ENCODE measurements at places on chromosomes 4 and X.

DNA sequence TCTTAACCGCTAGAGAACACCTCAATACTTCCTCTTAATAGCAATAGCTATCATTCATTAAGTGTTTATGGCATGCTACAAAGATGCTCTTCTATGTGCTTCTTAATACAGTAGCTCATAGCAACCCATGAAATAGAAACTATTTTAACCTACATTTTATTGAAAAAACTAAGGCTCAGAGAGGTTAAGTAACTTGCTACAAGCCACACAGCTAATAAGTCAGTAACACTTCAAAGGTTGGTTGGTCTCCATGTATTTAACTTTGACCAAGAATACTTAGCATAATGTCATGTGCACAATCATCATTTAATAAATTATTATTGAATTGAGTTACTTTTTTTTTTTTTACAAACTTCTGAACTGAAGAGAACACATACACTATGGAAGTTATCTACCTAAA is 36.1 kb downstream of the IL13RA1 start:
- no peak for DNase-seq

GRCh38 chr4:174425669-174426068 is 96.6 kb downstream of the HPGD start:
- DNase-seq: no peak

- no peak for DNase-seq
These were observed 117.5 kb downstream of the PCDH18 start for GRCh38 chr4:137414802-137415201.

DNA sequence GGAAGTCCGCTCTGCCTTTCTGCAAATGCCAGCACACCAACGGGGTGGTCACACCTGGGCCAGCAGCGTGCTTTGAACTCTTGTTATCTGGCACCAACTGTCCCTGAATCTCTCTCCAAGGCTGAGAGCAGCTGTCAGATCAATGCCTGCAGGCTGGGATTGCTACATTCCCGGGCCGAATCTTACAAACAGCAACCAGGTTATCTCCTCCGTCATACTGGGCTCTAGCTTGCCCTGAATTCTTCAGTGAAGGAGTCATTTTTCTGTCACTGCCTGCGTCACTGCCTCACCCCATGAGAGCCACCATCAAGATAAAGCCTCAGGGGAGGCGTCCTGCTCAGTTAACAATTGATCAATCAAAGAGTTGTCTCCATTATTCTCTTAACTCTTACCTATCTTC is 329.4 kb upstream of the PPARGC1A start:
- DNase-seq: no peak

- DNase-seq: no peak
These were observed 485.1 kb upstream of the TENM3 start for GRCh38 chr4:181757910-181758660.

GRCh38 chr4:91758487-91758886 is 545.3 kb upstream of the GRID2 start:
- DNase-seq: peak; percentile 16

DNA sequence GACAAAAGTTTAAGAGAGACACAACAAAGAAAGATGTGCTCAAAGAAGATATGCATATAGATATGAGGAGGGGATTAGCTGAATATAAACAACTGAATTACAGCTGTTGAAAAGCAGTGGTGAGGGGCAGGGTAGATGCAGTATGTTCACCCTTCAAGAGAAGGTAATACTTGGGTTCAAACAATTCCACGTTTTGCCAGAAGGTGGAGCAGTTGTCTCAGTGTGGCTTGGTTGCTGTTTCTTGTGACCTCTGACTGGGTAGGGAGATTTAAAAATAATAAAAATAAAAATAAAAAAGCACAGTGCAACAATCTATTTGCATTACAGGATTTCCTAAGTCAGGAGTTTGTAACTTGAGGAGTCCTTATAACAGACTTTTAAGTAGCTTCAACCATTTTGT is 23.3 kb downstream of the PHOX2B start:
- DNase-seq: no peak

DNA sequence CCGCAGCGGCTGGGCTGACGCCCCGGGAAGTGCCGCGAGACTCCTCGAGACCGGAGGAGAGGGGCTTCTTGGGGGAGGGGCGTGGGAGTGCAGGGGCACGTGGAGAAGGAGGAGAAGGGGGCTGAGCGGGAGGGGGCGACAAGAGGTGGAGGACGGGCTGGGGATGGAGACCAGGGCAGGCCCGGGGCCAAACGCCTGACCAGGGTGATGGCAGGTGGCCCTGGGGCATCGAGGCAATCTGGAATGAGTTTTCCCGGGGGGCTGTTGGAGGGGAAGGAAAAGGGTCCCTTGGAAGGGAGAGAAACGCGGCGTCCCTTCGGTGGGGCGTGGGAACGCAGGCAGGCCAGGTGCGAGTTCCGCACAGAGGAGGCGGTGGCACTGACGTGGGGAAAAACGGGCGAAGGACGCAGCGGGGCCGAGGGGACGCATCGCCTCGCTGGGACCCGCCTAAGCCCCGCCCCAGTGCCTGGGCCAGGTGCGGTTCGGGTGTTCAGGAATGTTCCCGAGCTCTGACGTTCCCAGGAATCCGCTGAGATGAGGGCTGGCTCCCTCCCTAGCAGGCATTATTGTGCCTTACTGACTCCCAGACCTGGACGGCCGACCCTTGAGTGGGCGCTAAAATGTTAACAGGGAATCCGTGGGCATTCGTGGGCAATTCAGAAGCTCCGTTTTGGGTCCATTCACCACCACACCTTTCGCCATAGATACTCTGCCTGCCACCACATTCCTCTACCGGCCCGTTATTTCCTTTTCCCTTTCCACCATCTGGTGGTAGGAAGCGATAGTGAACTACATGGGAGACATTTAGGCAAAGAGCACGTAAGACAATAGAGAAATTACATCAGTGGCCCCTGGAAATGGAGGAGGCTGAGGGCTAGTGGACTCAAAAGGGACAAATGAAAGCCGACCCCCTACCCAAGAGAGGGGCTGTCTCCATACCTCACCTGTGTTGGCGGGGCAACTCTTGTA is 795 bp upstream of the SH3KBP1 start:
- peak; percentile 75 for DNase-seq

DNA sequence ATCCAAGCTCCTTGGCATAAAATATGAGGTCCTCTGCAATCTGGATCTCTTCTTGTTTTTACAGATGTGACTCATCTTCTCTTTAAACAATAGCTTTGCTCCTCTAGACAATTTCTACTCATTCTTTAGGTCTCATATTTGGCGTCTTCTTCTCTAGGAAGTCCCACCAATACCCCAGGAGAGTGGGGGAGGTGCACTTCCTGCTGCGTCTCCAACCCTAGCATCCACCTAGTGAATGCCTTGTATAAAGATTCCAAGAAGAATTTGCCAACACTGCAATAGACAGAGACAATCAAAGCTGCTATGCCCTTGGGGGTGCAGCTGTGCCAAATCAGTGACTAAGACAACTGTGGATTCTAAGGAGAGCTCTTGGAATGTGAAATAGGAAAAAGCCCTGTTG is 45.7 kb upstream of the SLC10A7 start:
- DNase-seq: no peak

- peak; percentile 90 for DNase-seq
These were observed 17.4 kb downstream of the IRAK1 start for GRCh38 chrX:154002215-154002719.

GRCh38 chrX:35829501-35829900 is 31.4 kb downstream of the MAGEB16 start:
- DNase-seq: no peak

DNA sequence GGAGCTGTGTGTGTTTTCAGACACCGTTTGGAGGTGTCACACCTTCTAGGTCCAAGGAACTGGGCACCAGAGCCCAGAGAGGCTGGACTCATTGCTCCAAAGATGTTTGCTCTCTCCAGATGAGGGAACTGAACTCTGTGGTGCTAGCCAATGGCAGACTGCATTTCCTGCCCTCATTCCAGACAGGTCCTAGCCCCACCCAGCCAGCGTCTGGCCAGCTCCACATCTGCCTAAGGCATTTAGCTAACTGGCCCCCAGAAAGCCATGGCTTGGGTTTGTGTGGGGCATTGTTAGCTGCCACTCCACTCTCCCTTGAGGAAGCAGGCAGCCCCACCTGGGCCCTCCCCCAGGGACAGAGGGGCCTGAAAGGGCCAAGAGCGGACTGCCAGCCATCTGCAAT is 11.4 kb downstream of the FGD1 start:
- DNase-seq: no peak

DNA sequence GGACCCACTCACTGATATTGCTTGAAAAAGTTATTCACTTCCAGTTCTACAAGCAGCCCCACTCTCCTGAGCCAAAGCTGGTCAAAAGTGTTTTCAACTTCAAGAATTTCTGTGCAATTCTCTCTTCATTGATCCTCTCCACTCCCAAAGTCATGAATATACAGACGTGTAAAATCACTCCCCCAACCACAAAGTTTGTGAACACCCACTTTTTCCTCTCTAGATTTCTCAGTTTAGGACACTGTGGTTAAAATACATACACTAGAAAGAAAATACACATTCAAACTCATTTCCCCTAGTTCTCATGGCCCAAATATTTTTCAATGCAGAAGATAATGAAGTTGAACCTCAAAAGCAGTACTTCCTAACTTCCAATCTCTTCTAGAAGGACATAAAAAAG is 116.3 kb downstream of the MSN start:
- DNase-seq: no peak

DNA sequence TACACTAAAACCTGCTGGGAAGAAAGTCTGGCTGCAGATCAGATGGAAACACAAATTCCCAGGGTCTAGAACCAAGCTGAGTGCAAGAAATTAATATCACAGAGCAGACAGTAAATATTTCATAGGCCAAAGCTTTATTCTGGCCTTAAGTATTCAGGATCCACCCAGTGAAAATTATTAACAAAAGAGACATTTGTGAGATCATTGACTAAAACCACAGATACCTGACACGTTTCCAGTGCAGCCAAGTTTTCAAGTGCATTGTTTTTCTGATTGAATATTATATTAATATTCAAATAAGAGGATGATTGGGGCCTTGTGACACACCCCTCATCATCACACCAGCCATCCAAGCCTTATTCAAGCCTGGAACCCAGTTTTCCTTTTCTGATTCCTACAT is 10.3 kb downstream of the ELOVL6 start:
- DNase-seq: no peak

- no peak for DNase-seq
These were observed 79.3 kb downstream of the NHSL2 start for GRCh38 chrX:71989768-71990426.

DNA sequence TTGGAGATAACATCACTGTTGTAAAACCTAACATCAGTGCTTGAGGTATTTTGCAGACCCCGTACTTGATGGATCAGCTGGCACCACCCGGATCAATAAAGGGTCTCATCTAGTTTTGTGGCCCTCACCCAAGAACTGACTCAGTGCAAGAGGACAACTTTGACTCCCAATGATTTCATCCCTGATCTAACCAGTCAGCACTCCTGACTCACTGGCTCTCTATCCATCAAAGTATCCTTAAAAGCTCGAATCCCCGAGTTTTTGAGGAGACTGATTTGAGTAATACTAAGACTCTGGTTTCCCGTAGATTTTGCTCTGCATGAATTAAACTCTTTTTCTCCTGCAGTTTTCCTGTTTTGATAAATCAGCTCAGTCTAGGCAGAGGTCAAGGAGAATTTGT is 2498.1 kb downstream of the PCDH7 start:
- no peak for DNase-seq

DNA sequence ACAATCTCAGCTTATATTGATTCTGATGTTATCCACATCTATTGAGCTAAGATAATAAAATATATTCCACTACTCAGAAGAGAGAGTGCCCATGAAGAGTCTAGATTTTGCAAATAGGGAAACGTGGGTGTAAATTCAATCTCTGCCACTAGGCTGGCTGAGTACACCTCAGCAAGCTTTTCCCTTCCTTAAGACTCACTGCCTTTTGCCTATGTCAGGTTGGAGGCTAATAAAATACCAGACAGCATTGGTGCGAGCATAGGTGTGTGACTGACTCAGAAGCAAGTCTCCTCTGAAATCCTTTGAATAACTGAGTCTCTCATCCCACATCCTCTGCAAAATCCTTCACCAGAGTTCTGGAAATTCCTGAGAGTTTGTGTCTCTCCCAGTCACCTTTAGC is 405.4 kb upstream of the CPEB2 start:
- DNase-seq: no peak

DNA sequence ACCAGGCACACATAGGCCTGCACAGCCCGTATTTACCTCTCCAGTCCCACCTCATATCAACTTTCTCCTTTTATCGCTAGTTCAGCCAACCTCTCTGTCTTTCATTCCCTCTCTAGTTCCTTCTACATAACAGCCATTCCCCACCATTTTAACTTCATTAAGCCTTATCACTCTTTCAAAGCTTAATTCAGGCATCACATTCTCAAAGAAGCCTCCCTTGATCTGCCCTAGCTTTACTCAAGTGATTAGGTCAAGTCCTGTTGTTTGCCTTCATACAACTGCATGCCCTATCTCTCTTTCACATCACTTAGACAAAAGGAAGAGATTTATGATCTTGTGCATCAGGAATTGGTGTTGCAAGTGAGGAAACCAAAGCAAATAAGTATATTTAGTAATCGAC is 74.2 kb downstream of the ALPK1 start:
- no peak for DNase-seq

DNA sequence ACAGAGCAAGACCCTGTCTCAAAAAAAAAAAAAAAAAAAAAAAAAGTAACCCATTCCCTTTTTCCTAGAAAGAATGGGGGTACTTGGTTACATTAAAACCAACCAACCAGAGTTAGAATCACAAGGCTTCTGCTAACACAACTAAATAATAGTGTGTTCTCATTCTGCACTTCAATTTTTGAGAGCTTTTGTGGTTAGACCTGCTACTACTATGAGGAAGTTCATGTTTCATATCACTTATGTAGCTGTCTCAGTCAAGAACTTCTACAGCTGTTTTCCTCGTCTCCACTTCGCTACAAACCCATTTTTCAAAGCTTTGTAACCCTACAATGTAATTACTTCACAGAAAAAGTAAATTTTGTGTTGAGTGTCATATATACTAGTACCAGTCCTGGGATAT is 58.3 kb downstream of the PDHA2 start:
- DNase-seq: peak; percentile 25

DNA sequence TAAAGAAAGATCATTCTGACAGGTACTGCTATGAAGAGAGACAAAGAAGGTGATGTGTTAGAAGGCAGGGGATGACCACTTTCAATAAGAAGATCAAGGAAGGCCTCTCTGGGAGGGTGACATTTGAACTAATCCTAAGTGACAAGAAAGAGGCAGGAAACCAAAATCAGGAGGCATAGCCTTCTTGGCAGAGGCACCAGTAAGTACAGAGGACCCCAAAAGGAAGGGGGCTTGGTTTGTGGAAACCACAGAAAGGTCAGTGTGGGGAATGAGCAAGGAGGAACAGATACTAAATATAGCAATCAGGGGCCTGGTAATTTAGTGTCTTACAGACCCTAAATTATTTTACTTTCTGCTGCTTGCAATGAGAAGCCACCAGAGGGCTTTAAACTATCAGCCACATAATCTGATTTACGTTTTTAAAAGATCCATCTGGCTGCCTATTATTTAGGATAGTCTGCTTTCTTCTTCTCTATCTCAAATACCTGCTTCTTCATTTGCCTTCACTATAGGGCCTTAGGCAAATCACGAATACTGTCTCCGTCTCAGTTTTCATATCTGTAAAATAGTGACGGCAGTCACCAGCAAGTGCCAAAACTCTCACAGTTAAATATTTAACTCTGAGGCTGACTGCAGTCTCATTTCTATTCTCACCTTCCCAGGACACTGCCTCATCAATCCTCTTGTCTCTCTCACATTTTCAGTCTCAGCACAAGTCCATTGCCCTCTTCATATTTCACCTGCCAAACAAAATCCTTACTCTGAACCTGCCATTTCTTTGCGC is 16.7 kb downstream of the NR3C2 start:
- DNase-seq: no peak
